ENCODE measurements at places on chromosomes 5 and 9.

GRCh38 chr5:132143148-132143547, 69.6 kb downstream of the CSF2 start:
- DNase-seq, result no peak

DNA sequence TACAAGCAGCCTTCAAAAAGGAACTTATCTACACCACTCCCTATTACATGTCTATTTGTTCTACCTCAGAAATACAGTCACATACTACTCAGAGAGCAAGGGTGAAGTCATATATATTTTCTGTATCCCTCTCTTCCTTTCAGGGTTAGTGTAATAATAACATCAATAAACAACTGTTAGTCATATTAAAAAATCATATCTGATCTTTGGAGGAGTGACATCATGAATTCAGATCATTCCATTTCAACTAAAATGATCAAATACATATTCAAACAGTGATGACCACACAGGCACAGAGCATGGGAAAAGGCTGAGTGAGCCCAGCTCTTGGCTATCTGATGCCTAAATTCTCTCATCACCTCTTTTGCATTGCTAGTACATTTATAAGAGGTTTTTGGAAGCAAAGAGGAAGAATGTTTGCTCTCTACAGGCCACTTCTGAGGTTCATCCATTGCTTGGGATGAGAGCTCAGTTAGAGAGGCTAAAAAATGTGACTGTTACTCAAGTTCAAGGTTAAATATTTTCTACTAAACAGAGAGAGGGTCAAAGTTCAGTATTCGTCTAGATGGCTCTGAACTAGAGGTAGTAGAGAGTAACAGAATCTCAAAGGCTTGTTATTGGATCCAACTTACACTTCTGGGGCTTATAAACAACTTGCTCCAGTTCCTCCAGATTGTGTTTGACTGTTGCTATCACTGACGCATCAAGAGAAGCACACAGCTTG, 39.0 kb downstream of the RIGI start:
- DNase-seq, result no peak

DNA sequence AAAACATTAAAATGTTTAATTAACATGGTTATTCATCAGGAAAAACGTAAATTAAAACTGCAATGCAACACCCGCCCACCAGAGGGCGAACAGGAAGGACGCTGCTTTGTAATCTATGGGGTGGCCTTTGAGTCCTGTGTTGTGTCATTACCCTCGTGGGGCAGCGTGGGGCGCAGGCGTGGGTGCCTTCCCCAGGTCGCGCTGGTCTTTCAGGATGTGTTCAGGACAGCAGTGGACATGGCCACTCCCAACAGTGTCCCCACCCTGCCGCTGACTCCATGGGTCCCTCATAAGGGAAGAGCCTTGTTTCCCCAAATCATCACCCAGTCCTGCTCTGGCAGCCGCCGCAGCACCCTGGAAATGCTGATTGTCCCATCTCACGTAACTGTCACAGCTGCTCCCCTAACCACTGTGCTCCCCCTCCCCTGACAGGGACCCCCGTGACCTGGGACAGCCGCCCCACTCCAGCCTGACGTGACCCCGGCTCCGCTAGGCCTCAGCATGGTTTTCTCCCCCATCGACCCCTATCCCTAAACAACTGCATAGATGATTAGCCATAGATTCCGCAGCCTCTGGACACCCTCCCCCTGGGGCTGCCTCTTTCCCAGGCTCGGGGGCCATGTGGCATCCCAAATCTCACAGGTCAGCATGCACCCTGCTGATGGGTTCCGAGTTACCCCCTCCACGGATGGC, 36.4 kb downstream of the GLT6D1 start:
- peak; percentile 75 for DNase-seq

DNA sequence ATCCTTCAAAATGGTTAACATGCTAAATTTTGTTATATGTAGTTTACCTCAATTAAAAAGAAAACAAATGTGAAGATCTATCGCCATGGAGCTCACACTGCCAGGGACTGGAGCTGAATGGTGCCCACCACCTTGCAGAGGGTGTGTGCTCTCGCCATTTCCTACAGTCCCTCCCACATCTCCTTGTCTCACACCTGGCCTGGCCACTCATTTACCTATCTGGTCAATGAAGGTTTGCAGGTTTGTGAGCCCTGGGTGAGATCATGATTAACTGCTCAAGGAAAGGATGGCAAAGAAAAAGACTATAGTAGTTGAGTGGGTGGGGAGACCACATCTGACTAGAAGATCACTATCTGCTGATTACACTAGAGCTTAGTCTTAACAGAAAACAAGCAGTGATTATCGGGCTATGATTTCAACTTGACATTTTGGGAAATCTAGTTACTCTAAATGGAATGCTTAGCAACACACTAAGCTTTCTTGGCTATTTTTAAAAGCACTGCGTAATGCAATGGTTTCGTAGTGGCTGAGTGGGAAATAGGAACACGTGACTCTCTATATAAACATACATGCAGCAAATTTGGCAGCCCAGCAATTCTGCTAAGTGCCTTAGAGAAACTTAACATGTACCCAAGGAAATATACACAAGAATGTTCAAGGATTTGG, 27.3 kb downstream of the PUM3 start:
- no peak for DNase-seq

GRCh38 chr5:14580398-14581034, 1.1 kb upstream of the OTULINL start:
- DNase-seq, result no peak

DNA sequence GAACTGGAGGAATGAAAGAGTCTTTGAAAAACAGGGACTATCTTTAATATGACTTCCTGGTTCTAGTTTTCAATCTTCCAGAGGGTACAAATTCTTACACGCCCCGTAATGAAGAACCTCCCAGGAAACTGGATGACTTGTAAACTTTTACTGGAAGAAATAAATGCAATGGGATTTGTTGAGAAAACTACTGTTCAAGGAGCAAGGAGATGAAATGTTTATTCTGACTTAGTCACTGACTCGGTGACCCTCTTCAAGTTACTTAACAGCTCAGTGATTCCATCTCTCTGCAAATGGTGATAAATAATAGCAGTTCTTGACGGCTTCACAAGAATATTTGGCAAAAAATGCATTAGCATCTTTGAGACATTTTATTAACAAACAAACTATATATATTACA, 858.6 kb downstream of the PTPRD start:
- DNase-seq, result no peak

- DNase-seq, result peak; percentile 80
Measured at GRCh38 chr9:34437006-34437925, 21.1 kb downstream of the FAM219A start.

- DNase-seq, result no peak
Measured at GRCh38 chr9:20670395-20670794, 13.7 kb upstream of the FOCAD start.

DNA sequence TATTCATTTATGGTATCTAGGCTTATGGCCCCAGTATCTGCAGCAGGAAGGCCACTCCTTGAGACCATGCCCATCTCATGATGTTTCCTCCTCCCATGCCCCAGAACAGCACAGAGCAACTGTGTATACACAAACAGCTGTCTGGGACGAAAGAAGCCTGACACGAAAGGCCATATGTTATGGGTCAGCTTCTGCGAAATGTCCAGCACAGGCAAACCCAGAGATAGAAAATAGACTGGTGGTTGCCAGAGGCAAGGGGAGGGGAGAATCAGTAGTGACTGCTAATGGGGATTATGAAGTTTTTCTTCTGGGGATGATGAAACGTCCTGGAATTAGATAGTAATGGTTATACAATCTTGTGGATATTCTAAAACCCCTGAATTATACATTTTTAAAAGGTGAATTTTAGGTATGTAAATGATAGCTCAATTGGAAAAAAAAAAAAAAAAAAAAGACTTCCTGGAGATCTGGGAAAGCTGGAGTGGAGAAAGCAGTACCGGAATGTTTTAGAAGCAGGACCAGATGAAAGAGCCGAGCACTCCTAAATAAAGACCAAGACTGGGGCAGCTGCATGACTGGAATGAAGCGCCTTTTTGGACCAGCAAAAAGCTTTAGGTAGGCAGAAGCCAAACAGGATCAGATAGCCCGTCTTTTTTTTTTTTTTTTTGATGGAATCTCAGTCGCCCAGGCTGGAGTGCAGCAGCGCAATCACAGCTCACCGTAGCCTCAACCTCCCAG, 29.2 kb downstream of the PCDHGC5 start:
- DNase-seq, result no peak

DNA sequence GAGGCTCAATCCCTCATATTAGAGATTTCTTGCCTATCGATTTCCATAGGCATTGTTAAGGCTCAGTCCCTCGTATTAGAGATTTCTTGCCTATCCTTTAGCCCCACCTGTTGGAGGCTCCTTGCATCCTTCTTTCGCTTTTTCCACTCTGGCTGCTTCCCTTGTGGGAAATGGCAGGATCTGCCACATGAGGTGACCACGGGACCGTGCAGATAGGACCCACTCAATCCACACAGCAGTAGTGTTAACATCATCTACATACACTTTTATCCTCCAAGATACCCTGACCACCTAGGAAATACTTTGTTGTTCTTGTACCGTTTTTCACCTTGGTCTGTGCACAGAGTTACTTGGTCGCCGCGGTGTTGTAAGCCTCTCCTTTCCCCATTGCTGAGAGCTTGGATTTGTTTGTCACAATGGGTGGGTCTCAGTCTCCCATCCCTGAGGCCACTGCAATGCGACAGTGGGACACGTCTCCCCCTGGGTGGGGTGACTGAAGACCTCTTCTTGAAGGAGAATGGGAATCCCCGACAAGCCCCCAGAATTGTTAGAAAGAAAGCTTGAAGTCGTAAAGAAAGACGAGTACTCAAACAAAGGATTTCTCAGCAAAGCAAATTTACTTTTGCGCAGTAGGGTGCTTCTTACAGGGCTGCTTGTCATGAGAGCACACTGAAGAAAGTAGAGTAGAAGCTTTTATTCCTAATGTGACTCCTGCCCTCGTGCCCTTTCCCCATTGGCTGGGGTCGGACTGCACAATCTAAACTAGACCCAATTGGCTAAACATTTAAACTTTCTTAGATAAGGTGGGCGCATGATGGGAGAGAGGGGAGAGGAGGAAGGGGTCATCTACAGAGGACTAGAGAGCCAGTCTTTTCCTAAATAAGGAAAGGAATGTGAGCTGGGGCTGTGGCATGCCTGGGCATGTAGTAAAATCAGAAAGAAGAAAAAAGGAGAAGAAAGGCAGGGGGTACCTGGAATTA, 19.8 kb downstream of the IFT74 start:
- DNase-seq, result peak; percentile 58

GRCh38 chr9:133518200-133518599, 6.6 kb downstream of the MYMK start:
- no peak for DNase-seq

GRCh38 chr9:36855448-36856315, 178.4 kb downstream of the PAX5 start:
- peak; percentile 27 for DNase-seq

GRCh38 chr5:128424646-128425045, 113.4 kb downstream of the FBN2 start:
- no peak for DNase-seq

- no peak for DNase-seq
Measured at GRCh38 chr5:56530626-56531138, 284.7 kb upstream of the MAP3K1 start.

DNA sequence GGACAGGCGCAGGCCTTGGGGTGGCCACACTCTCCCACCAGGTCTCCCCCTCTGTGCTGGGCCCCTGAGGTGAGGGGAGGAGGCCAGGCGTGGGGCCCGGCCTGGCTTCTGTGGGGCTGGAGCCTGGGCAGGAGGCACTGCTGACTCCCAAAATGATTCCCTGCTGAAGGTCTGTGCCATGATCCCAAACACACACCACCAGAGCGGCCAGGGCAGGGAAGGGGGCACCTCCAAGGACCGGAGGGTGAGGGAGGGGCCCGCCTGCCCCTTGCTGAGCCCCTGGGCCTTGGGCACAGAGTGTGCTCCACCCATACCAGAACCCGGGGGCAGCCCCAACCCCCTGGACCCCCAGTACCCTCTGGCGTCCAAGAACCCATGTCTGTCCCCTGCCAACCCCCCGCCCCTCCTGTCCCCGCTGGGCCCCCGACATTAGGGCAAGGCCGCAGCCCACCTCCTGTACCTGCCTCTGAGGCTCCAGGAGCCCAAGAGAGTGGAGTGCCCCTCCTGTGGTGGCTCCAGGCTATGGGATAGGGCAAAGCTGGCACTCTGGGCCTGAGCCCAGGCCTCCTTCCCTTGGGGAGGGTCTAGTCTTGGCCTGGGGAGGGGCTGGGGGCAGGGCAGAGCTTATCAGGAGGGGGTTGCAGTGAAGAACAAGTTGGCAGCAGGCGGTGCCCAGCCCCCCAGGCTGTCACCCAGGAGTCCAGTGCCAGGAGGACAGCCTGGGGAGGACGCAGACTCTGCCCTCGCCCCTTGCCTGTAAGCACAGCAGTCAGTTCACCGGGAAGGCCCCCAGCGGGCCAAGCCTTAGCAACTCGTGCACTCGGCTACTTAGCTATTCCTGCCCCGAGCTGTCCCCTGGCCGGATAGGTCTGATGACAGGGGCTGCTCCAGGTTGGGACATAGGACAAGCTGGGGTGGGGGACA, 2.6 kb upstream of the EGFL7 start:
- no peak for DNase-seq

GRCh38 chr9:122287214-122287720, 22.6 kb downstream of the MRRF start:
- DNase-seq, result no peak

DNA sequence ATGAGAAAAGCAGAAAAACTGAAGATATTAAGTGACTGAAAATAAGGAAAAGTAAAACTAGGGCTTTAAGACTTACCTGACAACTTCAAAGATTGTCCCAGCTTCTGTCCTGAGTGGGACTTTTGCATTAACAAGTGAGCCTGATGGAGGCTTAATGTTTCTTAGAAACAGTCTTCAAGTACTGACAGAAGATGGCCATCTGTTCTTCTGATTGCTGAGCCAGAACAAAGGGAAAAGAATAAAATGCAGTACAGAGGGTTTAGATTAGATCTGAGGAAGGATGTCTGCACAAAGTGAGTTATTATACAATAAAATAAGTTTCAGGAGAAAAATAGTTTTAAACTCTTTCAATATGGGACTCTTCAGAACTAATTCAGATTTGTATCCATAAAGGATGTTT, 500.7 kb downstream of the CETN3 start:
- no peak for DNase-seq

DNA sequence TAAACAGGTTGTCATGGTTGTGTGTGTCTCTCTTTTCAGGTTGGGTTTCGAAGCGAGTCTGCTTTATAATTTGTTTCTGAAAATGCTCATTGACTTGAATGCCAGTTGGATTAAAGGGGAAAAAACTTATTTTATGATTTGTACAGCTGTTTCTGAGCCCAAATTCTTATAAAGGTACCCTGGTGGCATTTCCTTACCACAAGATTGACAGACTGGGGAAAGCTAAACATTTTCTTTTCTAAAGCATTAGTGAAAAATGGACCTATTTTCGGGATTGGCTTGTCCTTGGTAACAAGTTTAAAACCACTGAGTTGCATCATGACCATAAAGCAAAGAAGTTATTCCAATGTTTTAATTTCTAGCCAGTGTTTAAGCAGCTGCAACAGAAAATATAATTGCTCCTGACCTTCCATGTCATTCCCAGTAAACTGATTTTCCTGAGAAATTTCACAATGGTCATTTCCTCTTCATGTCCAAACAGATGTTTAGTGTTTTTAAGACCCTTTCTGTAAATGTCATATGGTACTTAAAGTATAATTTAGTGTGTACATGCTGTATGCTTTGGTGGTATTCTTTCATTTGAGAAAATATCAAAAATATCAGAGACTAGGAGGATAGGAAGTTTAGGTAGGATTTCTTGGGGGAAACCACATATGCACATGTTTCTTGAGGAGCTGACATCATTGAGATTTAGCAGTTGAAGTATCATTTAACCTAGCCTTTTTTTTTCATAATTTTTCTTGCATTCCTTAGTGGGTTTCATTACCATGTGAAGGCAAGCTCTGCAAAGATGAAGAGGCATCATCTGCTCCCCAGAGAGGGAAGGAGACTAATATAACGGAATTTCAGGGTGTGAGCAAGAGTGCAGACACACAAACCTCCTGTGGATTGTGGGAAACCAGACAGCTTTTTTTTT, 667.1 kb upstream of the RGMB start:
- DNase-seq, result no peak

- no peak for DNase-seq
Measured at GRCh38 chr5:169116961-169117461, 183.9 kb downstream of the SLIT3 start.

Data from erythroblast (primary cell).